ENCODE measurements at places on chromosomes 3 and 15. TPM values are rescaled to one million over a fixed set of nuclear protein-coding genes. Genes with fewer than 3 reads are reported as not detected.

The IQCH gene
- total RNA-seq = 4.3 TPM

DNA sequence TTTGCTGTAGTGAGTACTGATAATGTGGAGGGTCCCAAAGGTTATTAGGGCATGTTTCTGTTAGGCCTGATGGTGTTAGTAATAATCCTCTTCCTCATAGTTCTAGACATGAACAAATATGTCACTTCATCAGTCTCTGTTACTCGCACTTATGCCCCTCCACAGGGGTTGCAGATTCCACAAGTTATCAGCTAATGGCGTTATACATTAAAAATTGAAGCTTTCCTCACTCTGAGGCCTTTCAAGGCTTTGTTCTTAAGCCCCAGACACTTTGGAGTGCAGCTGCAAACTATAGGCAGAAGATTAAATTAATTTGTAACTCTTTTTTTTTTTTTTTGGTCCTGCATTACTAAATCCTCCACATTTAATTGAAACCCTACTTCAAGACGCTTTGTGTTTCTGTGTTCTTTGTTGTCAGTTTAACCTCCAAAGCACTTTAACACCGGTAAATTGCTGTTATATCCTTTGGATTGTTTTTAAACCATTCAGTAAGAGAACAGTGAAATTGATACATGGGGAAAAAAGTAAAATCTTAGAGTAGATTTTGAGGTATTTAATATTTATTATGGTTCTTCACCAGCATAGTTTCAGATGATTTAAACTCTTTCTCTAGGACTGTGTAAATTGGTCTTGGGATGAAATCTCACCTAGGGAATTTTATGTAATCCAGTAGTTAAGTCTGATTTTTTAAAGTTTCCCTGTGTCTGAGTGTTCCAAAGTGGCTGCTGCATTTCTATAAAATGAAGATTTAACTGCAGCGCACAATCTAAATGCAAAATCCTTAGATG lies 103.1 kb upstream of the SKOR1 start:
- DNase-seq = no peak

DNA sequence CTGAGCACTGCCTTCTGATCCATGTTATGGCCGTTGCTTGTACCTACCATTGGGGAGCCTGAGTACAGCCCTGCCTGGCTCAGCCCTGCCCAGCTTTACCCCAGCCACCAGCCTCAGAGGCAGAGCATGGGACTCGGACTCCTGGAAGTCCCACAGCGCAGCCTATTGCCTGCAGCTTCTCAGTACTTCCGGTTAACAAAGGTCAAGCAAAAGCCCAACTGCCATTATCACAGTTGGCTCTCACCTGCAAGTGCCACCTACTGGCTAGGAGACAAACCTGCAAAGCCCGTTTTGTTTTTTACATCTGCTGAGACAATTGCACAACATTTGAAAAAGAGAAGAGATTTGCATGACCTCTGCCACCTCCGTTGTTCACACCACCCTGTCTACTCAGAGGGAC lies 1081.7 kb downstream of the NAALADL2 start:
- no peak for DNase-seq

GRCh38 chr3:36135863-36136262 lies 244.4 kb upstream of the STAC start:
- no peak for DNase-seq

DNA sequence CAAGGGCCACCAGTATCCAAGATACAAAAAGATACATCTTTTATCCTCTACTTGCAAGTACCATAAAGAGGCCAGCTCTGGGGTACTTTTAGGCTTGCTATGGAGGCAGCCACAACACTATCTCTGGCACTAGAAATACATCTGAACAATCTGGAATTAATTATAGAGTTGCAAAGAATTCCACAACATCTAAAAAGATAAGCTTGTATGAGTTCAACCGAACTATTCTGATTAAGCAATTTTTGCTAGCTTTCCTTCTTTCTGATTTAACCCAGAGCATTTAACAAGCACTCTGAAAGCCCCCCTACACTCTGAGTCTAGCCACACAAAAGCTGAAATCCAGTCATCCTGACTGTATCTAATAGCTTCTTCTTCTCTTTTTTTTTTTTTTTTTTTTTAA lies 95.4 kb downstream of the FRMD5 start:
- DNase-seq = no peak

DNA sequence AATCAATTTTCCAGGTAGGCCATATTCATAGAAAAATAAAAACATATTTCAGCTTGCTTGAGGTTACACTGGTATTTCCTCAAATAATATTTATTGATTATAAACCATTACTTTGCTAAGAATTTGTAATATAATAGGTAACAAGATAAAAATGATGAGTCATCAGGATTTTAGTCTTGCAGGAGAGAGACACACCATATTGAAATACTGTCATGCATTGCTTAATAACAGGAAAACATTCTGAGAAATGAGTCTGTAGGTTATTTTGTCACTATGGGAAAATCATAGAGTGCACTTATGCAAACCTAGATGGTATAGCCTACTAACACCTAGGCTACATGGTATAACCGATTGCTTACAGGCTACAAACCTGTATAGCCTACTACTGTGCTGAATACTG lies 990.5 kb downstream of the OTOL1 start:
- no peak for DNase-seq

All from tongue (tissue), 3 donors.